ENCODE measurements at places on chromosomes 5 and 9.

- no peak for DNase-seq
Observed at GRCh38 chr5:75482482-75482881, 28.9 kb downstream of the CERT1 start.

GRCh38 chr9:89766991-89767390, 162.2 kb downstream of the GADD45G start:
- DNase-seq, result no peak

DNA sequence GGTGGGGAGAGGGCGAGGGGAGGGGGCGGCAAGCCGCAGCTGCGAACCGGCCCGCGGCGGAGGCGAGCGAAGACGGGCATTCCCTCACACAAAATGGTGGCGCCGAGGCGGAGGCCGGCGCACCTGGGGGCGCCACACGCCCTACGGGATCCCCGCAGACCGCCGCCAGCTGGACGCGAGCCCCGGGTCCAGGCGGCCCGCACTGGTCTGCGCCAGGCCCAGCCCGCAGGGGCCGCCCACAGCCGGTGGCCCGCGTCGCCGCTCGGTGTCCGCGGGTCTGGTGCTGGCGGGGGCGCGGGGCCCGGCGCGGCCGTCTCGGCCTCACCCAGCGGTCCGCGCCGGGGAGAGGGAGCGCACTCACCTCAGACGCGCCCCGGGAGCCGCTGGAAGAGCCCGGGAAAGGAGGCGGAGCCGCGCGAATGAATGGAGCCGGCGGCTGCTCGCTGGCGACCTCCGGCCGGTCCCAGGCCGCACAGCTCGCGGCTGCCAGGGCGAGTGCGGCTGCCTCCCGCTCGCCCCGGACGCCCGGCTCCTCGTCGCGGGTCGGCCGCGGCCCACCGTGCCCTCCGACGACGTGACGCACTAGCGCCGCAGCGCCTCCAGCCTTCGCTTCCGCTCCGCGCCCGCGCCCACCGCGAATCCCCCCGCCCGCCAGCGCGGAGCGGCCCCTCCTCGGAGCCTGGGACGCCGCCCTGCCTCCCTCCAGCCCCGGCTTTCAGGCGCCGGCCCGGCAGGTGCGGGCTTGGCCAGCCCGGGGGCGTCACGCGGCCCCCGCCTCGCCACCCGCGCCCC, at the start of gene FAM169A:
Gene FAM169A, minus strand, starts transcription at position 584 of the 792 bp plus-strand sequence. CDS start 24,711 bp downstream, outside the sequence.
- no peak for DNase-seq

DNA sequence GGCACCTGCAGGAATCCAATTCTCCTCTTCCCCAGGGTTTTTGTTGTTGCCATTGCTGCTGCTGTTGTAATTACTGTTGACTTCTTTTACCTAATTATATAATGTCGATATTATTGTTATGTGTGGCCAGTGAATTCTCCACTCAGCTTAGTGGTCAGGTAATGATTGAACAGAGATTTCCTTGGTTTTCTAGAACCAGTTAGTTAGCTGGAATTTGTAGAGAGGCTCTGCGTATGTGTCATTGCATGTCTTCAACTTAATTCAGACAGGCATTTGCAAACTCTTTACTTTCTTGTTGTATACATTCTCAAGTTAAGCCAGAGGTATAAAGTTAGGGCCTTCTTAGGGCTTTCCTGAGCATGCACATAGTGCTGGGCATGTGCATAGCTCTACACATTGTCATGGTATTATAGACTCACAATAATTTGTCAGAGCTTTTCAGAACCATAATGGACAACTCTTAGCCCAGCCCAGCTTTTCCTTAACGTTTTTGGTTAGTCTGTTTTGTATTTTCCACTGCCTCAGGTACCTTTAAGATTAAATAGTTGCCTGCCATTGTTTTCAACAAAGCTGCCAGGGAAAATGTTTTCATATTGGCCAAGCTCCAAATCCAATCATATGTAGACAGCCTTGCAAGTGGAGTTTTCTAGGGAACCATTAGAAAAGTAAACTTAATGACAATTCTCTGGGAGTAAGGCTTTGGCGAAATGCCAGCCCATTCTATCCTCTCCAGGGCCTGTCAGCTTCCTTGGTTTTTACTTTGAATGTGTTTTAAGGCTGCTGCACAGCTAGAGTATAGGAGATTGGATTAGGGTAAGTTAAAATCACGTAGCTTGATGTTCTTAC, 68.1 kb downstream of the UBE2R2 start:
- DNase-seq, result peak; percentile 36

DNA sequence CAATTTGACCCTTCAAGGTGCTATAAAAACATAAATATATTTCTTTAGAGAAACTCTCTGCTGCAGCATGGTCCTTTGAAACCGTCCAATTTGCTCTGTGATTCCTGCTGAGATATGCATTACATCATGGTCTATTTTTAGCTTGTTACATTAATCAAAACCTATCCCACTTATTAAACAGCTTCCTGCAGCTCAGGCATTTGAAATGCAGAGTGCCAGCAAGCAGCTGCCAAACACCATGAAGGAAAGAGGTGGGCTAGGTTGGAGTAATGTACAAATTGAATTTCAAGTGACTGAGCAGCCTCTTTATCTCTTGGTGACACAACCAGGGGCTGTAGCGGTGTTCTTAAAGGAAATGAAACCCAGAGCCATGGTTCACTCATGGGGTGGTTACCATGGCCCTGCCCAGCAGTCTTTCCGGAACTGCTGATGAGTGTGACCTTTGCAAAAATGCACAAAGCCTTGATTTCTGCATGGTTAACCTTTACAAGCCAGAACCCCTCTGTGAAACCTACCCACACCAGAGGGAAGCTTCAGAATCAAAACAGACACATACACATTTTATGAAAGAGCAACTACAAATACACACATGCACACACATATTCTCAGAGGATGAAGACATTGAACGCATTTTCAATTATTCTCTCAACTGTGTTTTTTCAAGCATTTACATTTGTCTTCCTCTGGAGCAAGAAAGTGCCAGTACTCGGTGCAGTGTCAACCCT, 155.8 kb upstream of the ZNF608 start:
- peak; percentile 88 for DNase-seq

GRCh38 chr5:173689737-173690360, 73.4 kb upstream of the BOD1 start:
- no peak for DNase-seq

DNA sequence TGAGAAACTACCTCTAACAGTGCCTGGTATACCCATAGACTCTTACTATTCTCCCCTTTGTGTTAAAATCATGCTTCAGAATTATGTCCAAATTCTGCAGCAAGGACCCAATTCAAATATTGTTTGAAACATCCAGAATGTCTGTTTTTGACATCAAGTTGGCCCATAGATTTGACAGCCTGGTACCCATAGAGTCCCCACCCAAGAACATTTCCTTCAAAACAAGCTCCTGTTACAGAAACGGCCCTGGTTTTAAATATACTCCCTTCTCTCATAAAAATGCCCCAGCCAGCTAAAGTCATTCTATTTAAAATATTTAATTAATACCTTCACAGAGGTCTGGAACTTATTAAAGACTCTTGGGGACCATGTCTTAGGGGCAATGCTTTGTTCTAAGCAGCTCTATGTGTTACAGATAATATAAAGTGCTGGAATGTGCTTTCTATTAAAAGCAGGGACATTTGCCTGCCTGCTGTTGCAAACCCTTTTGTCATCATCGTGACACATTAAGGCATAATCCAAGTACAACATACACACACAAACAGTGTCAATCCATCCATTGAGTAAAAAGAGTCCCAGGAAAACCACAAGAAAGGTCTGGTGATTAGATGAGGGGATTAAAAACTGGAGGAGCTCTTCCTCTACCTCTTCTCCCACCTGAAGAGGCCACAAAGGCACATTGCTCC, 321.7 kb downstream of the MLLT3 start:
- no peak for DNase-seq

DNA sequence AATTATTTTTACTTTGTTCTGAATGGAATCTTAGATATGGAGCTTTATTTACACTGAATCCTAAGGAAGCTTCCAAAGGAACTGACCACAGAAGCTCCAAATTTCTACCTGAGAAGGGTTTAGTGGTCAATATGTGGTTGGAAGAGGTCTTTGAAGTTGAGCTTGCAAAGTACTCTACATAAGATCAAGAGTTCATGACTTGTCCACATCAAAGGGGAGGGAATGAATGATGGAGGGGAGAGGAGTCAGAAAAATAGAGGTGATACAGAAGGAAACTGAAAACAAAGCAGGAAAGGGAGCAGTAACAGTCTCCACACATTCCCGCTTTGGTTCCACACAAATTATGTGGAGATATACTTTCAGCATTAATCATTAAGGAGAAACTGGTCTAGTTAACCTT, 450.9 kb downstream of the HINT1 start:
- DNase-seq, result no peak

GRCh38 chr5:54173251-54173650, 137.1 kb downstream of the ARL15 start:
- no peak for DNase-seq

DNA sequence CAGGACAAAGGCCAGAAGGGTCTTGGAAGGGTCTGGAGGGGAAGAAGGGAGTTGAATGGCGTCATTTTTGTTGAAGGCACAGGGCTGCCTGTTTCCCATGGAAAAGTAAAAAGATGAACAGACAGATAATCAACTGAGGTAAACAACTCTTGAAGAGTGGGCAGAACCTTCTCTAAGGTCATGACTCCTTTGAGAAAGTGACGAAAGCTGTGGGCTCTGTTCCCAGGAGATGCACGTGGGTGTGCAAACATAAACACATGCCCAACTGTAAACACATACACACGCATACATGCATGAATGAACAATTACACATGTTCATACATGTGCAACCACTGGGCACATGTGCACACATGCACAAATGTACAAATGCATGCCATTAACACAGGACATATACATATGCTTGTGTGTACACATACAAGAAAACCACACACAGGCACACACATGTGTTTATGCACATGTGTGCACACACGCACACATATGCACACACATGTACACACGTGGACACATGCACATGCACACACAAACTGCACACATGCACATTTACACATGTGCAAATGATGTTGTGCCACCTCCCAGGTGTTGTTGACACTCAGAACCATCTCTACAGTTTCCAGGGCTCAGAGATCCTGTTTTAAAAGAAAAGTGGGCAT, 143.3 kb downstream of the GADD45G start:
- DNase-seq, result no peak

GRCh38 chr5:88813244-88813643, 69.7 kb downstream of the MEF2C start:
- no peak for DNase-seq

DNA sequence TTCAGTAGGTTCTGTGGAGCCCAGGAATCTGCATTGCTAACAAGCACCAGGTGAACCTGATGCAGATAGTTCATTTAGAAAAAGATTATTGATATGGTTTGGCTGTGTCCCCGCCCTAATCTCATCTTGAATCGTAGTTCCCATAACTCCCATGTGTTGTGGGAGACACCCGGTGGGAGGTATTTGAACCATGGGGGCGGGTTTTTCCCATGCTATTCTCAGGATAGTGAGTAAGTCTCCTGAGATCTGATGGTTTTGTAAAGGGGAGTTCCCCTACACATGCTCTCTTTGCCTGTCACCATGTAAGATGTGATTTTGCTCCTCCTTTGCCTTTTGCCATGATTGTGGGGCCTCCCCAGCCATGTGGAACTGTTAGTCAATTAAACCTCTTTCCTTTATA, 212.0 kb downstream of the RAB3C start:
- DNase-seq, result no peak

DNA sequence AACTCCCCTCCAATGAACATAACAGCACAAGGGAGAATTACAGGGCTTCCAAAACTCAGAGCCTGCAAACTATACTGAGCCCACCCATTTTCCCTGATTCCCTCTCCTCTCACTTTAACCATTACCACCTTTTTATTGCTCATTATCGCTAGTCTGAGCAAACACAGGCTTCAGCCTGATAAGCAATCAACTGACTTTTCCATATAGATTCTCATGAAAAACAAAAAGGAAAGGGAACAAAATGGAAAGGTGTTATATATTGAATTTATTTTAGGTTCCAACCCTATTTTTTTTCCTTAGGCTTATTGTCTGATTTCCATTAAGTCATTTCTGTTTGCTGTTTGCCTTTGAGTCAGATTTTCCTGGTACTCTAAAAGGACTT, 27.9 kb downstream of the SEMA6A start:
- DNase-seq, result no peak

- DNase-seq, result no peak
Observed at GRCh38 chr5:152990649-152991048, 499.8 kb upstream of the GRIA1 start.

GRCh38 chr5:143134269-143134668, 269.2 kb downstream of the NR3C1 start:
- no peak for DNase-seq

DNA sequence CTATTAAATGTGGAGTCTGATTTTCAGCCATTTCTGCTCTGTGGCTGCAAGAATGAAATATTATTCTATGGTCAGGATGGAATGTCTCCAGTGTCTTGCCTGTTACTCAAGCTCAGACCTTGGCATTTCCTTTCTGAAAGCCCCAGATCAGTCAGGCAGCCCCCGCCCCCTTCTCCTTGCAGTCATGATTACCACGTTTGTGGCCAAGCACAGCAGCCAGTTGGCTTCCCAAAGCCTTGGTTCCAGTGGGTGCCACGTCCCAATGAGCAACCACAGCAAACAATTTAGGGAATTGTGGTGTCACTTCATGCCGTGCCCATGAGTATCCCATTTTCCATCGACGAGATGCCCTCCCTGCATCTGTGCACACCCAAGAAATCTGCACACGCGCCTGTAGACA, 9.7 kb upstream of the OBP2A start:
- DNase-seq, result no peak

DNA sequence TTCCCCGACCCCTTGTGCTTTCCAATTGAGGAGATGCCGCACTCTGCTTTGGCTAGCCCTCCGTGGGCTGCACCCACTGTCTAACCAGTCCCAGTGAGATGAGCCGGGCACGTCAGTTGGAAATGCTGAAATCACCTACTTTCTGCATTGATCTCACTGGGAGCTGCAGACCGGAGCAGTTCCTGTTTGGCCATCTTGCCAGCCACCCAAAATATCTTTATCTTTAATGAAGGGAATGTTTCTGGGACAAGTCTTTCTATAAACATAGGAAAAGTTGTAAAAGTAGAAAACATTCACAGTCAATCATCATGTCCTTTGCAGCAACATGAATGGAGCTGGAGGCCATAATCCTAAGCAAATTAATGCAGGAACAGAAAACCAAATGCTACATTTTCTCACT, 147.6 kb downstream of the RPS23 start:
- no peak for DNase-seq

DNA sequence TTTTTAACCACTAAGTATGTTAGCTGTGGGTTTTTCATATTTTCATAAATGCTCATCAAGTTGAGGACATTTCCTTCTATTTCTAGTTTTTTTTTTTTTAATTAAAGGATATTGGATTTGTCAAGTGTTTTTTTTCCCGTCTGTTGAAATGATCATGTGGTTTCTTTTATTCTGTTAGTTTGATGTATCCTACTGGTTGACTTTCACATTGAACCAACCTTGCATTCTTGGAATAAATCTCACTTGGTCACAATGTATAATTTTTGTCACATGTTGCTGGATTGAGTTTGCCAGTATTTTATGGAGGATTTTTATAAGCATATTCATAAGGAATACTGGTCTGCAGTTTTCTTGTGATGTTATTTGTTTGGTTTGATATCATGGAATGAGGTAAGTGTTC, 12.4 kb downstream of the FAM200C start:
- DNase-seq, result no peak

DNA sequence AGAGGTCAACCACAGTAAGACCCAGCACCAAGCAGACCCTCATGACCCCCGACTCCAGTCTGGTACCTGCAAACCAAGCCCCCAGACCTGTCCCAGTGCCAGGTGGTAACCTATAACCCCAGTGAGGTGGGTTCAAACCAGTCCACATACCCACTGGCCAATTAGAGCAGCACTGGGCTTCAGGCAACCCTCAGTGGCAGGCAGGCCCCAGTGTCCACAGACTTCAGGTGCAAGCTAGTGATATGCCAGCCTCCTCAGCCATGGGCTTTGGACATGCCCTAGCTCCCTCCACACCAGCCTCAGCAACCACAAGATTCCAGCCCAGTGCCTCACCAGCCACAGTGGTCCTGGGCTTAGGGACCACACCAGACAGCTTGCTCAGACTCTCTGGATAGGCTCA, 276.6 kb downstream of the DTWD2 start:
- DNase-seq, result no peak
